Kidney glomerular epithelial cell (primary cell): ENCODE measurements at places on chromosomes 4 and X.
A peak's percentile ranks its signal among the peaks of the same experiment; 100 is the strongest.

GRCh38 chr4:155597933-155598451 lies 68.7 kb upstream of the GUCY1A1 start:
- no peak for DNase-seq

DNA sequence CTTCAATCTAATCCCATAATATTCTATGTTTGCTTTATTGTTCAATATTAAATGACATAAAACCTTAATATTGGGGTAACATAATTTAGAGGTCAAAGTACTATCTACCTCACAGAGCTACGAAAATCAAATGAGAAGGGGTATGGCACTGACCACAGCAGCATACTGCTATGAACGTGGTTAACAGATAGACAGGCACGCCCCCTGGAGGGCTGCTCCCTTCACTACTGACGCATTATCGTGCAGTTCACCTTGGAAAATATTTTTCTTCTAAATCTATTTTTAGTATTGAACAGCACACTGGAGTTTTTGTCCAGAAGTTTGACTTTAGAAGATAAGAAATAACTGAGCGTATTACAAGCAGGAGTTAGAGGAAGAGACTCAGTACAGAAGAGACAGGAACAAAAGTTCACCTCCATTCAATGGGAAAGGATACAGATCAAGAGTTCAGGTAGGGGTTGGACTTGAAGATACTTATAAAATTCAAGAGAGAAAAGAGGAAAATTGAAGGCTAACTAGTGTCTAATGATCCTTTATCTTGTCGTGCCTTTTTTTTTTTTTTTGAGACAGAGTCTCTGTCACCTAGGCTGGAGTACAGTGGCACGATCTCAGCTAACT lies 22.7 kb downstream of the MAP9 start:
- no peak for DNase-seq

- DNase-seq = peak; percentile 30
Measured at GRCh38 chr4:82648356-82648755, 86.6 kb upstream of the TMEM150C start.

GRCh38 chr4:106898621-106899230 lies 137.4 kb downstream of the DKK2 start:
- peak; percentile 54 for DNase-seq

- no peak for DNase-seq
Measured at GRCh38 chr4:163878336-163879121, 384.0 kb downstream of the TMA16 start.

DNA sequence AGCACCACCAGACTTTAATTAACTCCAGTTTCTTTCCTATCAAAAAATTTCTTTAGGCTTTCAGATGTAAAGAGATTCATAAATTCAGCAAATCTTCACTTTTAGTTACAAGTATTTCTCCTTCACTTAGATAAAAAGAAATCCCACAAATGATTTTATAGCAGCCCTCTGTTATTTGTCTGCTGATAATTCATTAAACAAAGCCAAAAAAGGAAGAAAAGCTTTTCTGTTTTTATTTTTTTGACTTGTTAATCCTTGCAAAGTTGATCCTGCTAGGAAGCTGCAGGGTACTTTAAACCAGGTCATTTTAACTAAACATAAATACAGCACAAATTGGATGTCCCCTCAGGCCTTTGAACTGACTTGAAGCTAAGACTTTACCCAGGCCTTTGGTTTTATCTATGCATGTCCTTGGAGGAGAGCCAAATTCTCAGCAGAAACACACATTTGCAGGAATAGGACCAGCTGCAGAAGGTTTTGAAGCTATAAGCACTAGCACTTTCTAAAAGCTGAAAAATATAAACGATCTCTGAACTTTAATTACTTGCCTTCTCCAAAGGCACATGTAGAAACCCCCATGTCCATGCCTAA lies 57.5 kb downstream of the PCDH18 start:
- DNase-seq = no peak

GRCh38 chr4:38177641-38178391 lies 217.6 kb downstream of the PTTG2 start:
- DNase-seq = no peak

DNA sequence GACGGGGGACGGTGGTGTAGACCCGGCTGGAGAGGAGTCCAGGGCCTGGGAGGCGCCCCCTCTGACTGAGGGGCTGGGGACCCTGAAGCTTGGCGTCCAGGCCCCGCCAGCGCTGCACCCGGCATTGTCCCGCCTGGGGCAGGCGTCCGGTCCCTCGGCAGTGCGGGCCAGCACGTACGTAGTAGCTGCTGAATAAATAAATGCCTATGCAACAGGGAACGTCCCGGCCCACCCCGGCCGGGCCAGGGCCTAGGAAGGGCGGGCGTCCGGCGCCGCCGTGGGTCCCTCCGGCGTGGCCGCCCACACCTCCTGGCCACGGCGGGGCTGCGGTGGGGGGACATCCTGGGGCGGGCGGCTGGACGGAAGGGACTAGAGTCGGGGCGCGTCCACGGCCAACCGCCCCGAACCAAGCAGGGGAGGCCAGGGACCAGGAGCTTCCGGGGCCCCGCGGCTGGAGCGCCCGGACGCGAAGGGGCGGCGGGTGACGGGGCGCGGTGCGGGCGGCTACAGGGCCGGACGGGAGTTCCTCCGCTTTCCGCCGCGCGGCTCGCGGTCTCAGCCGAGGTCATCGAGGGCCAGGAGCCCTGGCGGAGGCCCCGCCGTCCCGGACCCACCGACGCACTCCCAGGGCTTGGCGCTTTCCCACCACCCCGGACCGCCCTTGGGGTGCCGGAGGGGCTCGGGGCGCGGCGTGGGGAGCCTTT lies 886 bp upstream of the WWC2 start:
- no peak for DNase-seq

DNA sequence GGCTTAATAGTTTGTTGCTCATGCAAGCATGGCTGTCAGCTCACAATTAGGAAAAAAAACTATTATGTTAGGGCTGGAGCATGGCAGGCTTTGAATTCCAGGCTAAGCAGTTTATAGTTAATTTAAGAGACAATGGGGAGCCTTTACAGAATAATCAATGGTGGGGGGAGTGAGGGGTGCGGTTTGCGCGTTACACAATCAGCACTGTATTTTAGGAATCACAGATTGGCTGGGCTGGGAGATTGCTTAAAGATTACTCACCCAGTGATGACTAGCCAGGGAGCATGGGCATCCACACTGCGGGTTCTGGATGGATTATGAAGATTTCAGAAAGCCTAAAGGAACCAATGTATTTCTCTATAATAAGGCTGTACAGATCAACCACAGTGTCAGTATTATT lies 186.6 kb downstream of the SOX3 start:
- no peak for DNase-seq

DNA sequence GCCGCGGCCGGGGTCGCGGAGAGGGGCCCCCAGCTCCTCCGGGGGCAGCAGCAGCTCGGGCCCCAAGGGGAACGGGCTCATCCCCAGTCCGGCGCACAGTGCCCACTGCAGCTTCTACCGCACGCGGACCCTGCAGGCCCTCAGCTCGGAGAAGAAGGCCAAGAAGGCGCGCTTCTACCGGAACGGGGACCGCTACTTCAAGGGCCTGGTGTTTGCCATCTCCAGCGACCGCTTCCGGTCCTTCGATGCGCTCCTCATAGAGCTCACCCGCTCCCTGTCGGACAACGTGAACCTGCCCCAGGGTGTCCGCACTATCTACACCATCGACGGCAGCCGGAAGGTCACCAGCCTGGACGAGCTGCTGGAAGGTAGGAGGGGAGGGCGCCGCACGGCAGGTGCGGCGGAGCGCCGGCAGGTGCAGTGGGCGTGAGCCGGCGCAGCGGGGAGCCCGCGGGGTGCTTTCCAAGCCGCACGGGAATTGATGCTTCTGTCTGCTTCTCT lies 886 bp downstream of the DCLK2 start:
- peak; percentile 13 for DNase-seq

- DNase-seq = no peak
Measured at GRCh38 chrX:107102980-107103379, 15.6 kb downstream of the RBM41 start.

DNA sequence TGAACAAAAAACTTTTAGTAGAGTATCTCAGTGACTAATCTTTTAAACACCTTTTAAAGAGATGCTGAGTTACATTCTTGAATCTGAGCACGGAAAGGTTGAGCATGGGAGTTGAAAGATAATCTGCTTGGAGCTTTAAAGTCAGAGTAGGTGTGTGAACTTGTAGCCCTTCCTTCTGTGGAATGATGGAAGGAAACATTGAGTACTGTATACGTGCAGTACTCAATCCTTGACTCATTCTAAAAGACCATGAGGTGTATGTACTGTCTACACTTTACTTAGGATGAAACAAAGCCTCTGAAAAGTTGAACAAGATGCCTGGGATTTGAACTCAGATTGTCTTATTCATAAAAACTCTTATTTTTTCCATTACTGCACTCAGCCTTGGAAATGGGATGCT lies 3.4 kb downstream of the ENOPH1 start:
- no peak for DNase-seq

DNA sequence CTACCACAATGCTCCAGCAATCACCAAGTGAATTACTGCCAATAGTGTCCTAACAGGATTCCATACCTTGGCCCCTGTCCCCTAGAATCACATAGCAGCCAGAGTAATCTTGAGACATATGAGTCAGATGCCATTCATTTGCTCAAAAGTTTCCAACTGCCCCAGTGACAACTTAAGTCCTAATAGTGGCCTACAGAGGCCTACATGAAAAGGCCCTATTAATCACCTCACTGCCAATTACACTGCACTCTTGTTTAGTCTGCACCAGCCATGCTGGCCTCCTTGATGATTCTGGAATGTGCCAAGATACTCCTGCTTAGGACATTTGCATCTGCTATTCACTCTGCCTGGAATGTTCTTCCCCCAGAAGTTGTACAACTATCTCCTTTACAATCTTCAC lies 130.7 kb downstream of the NR3C2 start:
- no peak for DNase-seq

DNA sequence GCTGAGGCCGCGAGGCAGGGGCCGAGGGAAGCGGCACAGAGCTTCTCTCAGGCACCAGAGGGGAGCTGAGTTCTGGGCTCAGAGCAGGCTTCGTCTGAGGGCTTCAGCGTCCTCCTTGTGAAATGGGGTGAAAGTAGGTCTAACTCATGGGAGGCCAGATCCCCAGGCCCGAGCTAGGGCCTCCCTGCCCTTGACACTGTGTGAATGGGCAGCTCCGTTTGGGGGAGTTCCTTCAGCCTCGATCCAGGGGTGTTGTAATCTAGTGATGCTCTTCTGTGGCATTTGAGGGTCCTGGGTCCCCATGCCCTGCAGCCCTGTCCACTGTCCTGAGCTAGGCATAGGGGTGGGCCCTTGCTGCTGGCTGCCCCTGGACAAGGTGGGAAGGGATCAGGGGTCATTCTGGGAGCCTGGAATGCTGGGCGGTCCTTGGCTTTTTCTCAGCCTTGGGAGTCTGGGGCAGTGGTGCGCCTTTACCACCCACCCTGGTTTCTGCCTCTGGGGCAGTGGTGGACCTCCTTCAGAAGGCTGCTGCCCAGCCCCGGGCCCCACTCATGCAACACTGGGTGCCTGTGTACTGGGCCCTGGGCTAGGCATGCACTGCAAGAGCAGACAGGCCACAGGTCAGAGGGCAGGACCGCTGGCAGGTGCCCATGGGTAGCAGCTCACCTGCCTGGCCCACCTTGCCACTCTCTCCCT lies 4.1 kb downstream of the SH3BP2 start:
- no peak for DNase-seq

GRCh38 chr4:139027776-139028175 lies 12.2 kb downstream of the NOCT start:
- DNase-seq = no peak

- peak; percentile 30 for DNase-seq
Measured at GRCh38 chrX:50812995-50813842, 775 bp downstream of the SHROOM4 start.

- DNase-seq = peak; percentile 20
Measured at GRCh38 chr4:155972098-155972497, 18.4 kb upstream of the CTSO start.
